GM04503 (cell line): ENCODE measurements at places on chromosomes 12 and 14.
A peak's percentile ranks its signal among the peaks of the same experiment; 100 is the strongest.

DNA sequence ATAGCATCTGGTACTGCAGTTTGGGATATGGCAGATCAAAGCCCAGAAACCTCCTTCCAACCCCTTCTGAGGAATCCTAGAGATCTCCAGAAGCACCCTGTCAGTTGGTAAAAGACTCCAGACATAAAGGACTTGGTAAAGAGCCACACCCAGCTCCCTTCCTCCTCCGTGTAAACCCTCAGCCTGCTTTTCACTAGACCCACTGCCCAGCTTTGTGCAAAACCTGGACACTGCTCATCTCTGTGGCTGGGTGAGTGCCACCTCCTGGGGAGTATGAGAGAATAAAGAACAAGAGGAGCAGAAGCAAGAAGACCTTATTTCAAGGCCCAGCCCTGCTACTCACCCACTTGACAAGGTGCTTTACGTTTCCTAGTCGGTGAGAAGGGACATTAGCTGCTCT lies 33.0 kb downstream of the ANO2 start:
- DNase-seq, result no peak

DNA sequence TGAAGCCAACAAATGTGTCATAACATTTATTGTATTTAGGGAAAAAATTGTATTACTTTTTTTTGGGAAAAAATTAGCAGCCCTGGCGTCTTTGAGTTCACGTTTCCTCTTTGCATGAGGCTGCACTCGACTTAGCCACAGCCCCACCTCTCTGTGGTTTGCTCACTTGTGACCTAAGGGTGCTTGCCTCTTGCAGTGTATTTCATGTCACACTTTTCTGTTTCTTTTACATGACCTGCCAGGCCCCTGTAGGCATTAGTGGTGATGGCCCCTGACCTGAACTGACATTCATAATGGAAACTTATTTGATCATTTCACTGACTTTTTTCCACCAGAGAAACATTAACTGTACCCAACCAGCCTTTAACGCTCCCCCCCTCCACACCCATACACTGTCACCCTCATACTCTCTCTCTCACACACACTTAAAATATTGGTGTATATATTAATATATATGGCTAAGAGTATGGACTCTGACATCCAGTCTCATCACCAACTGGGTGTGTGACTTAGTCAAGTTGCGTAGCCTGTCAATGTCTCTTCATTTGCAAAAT lies 122.9 kb downstream of the PRKCH start:
- no peak for DNase-seq

- DNase-seq, result no peak
Observed at GRCh38 chr12:27696864-27697564, 767 bp downstream of the REP15 start.

- no peak for DNase-seq
Observed at GRCh38 chr12:96495841-96496545, 6.6 kb downstream of the CFAP54 start.

DNA sequence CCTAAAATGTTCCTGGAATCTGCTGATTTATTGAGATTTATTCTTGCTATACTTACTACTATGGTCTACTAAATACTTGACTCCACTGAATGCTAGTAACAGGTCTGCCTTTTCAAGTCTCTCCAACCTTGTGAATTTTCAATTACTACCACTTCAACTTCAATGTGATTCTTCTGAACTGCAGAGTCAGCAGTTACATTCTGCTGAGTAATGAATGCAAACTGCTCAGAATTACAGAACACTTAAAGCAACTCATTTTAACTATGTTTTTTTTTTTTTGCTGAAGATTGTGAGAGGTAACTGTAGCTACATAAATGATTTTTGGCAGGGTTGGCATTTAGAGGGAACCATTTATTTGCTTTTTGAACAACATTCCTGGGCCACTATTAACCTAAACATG lies 41.8 kb downstream of the ARF6 start:
- no peak for DNase-seq

GRCh38 chr12:127820846-127821245 lies 446.1 kb upstream of the TMEM132C start:
- no peak for DNase-seq

- no peak for DNase-seq
Observed at GRCh38 chr12:53536962-53537361, 29.7 kb upstream of the NPFF start.

GRCh38 chr12:88801227-88802095 lies 221.2 kb upstream of the KITLG start:
- no peak for DNase-seq

GRCh38 chr12:130919086-130919485 lies 34.6 kb upstream of the ADGRD1 start:
- no peak for DNase-seq

DNA sequence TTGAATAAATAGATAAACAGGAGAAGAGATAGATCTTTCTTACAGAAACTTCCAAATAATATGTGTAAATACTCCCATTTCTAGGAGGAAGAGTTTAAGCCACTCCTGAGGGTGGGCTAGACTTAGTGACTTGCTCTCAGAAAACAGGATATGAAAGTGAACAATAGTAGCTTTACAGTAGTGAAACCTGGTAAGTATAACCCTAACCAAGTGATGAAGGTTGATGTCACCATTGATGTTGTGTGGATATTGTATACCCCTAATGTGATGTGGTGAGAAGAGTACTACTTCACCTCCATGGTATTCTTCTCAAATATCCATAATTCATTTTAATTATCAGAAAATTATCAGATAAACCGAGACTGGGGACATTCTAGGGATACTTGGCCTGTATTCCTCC lies 20.9 kb downstream of the AKAP6 start:
- no peak for DNase-seq

GRCh38 chr14:72182708-72183432 lies 250.6 kb downstream of the RGS6 start:
- DNase-seq, result no peak

DNA sequence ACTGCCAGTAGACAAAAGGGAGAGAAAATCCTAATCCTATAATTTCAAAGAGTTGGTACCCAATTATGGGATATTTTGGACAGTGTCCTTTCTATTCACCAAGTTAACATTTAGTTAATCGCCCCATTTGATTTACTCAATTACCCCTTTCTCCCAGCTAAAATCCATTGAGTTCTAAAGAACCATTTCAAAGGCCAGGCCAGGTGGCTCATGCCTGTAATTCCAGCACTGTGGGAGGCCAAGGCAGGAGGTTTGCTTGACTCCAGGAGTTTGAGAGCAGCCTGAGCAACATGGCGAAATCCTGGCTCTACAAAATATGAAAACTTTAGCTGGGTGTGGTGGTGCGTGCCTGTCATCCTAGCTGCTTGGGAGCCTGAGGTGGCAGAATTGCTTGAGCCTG lies 5.5 kb upstream of the GPR19 start:
- no peak for DNase-seq

- peak; percentile 11 for DNase-seq
Observed at GRCh38 chr14:24911324-24912109, 138.4 kb downstream of the STXBP6 start.

GRCh38 chr12:47033789-47034555 lies 45.4 kb upstream of the PCED1B start:
- DNase-seq, result no peak

DNA sequence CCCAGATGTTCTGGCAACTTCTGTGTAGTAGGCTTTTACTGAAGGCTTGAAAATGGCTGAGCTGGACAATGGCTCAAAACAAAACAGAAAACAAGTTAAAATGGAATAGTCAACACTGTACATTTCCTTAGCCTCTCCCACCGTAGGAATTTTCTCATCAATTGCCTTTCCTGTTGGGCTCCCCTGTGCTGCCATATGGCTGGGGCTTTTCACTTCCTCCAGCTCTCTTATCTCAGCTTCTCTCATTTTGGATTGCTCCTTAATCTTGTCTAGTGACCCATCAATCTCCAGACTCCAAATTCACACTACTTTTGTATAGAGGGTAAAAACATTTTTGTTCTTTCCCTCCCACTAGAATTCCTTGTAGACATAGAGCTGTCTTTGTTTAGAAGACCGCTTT lies 50.4 kb upstream of the RPH3A start:
- DNase-seq, result no peak

GRCh38 chr12:45356822-45357538 lies 141.1 kb downstream of the ANO6 start:
- DNase-seq, result no peak

- no peak for DNase-seq
Observed at GRCh38 chr14:99566009-99566389, 38.0 kb downstream of the CCDC85C start.

DNA sequence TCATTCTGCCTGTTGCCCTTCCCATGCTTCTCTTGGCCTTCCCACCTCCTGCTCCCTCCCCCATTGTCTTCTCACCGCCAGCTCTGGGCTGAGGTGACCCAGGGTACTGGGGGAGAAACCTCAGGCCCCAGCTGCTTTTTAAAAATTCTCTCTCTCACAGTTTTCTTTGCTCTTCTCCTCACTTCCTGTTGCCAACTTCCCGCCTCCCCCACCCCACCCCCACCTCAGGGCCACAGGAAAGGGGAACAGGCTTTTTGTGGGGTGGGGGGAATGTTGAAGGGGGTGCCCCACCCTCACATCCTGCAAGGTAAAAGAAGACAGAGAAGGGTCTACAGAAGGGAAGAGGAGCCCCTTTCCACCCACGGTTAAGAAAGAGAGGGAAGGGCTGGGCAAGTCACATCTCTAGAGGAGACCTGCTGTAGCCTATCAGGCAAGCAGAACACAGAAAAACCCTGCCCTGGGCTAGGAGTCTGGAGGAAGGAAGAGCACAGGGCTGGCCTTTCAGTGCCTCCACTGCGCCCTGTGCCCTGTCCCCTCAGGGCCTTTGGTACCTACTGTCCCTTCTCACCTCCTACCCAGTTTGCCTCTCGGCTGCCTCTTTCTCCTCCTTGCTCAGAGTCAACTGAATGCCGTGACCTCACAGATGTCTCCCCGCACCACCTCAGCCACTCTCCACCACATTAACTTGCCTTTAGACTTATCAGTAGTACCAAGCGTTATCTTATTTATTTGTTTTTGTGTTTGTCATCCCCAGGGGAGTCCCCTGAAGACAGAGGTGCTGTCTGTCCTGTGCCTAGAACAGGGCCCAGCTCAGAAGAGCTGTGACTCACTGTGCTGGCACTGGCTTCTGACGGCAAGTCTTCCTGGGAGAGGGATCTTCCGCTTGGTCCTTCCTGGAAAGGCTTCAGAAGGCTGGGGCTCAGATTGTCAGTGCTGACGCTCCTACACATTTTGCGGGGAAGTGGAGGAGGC lies 1.7 kb downstream of the ARHGAP9 start:
- DNase-seq, result no peak

DNA sequence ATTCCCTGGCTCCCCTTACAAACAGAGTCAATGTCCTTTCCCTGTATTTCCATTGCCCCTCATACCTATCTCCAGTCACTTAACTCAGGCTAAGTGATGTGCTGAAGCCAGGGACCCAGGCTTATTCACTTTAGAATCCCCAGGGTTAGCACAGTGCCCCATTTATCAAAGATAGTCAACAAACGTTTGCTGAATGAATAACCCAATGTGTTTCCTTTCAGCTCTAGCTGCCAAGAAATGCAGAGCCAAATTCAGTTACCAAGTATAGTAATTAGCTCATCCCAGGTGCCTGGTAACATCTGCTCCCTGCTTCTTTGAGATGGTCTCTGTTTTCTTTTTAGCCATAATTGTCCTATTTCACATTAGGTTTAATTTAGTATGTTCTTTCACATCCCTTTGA lies 189.5 kb downstream of the PHLDA1 start:
- no peak for DNase-seq

- DNase-seq, result no peak
Observed at GRCh38 chr12:41835556-41835955, 309.1 kb downstream of the GXYLT1 start.

DNA sequence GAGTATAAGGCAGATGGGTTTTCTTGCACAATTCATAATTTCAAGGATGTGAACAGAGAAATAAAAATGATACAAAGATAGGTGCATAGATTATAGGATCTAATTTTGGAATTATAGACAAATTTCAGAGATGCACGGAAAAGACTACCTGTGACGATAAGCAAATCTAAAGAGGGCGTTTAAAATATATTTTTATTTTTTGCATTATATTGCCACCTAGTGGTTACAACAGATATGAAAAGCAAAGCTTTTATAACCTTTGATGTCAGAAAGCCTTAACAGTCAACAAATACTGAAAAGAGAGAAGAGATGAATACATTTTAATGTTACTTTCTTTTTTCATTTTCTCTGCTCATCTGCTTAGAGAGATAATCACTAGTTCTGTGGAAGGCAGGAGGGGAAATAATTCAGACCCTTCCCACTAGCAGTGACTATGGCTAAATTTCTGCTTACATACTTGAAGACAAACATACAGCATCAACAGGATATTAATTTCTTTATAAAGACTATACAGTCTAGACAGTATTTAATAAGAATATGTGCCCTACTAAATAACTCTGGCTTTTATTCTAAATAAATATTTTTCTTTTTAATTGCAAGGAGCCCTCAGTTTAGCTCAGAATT lies 46.3 kb downstream of the NTS start:
- DNase-seq, result no peak

DNA sequence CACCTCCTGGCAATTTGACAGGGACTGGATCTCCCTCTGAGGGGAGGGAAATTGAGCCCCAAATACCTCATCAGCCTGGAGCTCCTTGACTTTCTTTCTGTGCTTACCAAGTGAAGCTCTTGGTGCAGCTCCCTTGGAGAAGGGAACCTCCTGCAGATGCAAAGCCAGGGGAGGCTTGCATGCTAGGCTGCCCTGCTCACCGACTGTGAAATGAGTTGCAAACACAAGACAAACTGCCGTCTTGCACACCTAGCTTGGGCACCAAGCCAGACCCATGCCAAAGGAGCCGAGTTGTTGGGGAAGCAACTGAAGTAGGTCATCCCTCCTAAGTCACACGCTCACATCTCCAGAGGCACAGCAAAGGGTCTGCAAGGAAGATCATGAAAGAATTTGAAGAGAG lies 95.2 kb downstream of the GTF2A1 start:
- no peak for DNase-seq

- no peak for DNase-seq
Observed at GRCh38 chr14:104732355-104732804, 8.4 kb downstream of the ADSS1 start.

DNA sequence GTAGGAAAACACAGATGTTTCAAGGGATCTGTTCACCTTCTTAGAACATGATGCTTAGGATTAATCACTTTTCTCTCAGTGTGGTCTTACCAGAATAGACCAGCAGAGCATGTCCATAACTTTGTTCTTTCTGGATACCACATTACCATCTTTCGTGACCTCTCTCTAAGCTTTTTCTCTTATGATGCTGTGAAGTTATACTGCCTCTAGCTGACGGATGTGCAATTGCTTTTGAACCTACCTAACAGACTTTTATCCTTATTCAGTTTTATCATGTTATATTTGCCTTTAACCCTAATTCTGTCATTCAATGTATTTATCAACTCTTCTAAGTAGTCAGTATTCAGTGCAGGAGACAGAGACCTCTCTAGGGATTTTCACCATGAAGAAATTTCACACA lies 246.7 kb downstream of the DACT1 start:
- DNase-seq, result no peak

DNA sequence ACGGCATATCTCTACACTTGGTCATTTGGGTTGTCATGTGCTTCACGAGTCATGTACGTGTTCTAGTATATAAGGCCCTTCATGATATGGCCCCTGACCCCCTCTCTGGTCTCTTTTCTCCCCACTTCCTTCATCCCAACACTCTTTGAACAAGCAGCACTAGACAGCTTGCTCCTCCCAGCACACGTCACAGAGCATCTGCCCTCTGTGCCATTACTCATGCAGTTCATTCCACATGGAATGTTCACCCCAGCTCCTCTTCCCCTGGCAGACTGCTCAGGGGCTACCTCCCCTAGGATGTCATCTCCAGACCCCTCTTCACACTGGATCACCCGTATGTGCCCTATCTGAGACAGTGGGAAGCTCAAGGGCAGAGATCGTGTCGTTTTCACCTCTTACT lies 14.1 kb upstream of the LRP1-AS start:
- DNase-seq, result no peak

- peak; percentile 73 for DNase-seq
Observed at GRCh38 chr12:92059960-92060359, 85.7 kb downstream of the BTG1 start.
